ENCODE measurements at places on chromosomes 7 and 10.

GRCh38 chr7:48144291-48144768 lies 26.9 kb upstream of the ABCA13 start:
- DNase-seq = no peak

GRCh38 chr7:676246-676971 lies 50.1 kb upstream of the DNAAF5 start:
- no peak for DNase-seq

GRCh38 chr7:33554576-33554975 lies 350.8 kb upstream of the BMPER start:
- no peak for DNase-seq

DNA sequence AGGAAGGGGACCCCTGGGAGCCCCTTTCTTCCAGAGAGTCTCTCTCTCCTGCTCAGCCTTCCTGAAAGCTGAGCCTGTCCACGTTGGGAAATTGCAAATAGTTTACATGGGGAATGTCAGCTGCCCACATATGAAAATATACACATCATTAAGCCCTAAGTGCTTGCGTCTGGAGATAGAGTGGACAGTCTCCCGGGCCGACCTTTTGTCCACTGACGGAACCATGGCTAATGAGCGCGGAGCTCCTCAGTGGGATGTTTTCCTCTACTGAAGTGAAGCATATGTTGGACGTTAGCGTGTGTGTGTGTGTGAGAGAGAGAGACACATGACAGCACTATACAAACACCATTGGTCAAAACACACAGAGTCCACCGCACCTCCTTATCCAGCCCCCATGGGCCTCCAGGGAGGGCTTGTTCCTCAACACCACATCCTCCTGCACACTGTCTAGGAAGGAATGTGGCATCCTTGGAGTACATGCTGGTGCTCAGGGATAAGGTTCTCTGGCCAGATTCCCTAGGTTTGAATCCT lies 128.4 kb downstream of the RGS10 start:
- no peak for DNase-seq

DNA sequence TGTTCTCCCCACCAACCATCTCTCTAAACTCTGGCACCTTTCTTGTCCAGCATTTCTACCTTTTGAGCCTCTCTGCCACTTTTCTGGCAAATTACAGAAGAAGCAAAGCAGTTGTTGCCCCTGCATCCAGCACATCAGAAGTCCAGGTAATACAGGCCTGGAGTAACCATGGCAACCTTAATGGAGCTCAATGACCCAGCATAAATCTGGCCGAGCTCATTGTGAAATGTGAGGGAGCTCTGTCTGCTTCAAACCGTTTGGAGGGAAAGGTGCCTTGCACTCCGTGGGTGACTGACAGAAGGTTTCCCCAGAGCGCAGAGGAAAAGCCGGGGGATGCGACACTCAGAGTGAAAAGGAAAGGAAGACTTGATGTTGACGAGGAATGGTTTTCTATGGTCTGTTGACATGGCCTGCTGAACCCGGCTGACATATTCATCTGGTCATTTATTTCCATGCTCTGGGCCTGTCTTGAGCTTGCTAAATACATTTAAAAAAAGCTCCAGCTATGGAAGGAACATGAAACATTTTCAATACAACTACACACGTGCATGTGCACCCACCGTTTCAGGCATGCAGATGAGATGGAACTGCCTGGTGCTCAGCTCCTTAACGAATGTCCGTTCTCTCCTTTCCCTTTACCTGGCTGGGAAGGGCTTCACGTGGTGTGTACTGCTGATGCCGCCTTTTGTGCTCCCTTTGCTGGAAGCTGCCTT lies 74.9 kb downstream of the ADRA2A start:
- no peak for DNase-seq

Measured in vagina (tissue), 2 donors.